ENCODE measurements at places on chromosomes 11 and 22.

DNA sequence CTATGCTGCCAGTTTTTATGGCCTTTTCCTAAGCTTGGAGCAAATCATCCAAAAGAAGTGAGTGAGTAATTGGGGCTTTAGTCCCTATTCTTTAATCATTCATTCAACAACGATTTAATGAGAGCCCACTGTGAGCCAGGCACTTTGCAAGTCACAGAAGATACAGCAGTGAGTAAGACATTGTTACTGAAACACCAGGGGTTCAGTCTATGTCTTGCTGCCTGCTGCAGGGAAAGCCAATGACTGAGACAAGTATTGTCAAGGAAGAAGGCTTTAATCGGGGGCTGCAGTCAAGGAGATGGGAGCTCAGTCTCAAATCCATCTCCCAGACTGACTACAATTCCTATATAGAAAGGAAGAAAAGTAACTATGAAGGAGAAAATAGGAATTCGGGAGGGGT lies 228.3 kb downstream of the FAM181B start:
- no peak for DNase-seq

- DNase-seq, result no peak
Measured at GRCh38 chr11:36308577-36308976, 12.5 kb downstream of the PRR5L start.

DNA sequence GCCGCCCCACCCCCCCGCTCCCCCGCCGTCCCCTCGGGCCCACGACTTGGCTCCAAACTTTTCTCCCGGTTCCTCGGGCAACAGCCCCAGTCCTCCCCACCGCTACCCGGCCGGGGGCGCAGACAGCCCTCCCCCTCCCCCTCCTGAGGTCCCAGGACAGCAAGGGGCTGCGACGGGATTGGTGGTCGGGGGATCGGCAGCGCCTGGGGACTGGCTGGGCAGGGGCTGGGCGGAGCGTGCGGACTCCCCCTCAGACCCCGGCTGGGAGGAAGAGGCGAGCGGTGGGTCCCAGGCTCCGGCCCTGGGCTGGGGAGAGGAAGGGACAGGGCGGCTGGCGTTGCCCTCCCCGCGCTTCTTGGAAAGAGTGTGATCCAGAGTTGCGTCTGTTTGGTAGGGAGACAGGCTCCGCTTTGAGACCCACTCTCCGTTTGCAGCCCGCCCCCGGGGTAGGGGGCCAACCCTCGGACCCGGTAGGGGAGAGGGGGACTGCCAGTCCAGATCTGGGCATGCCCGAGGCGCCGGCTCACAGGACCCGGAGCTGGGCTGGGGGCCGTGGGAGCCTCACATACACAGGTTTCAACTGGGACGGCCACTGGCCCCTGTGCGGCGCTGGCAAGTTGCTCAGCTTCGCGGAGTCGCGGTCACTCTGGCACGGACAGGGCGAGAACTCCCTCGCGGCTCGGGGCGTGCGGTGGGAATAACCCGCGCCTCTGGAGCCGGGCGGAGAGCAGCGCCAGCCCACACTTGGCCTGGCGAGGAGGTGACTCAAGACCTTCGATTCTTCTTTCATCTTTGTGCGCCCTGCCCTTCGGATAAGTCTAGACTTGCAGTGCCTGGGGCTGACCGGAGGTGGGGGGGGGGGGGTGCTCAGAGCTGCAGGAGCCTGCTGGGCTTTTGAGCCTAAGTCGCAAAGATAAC lies 999 bp downstream of the TSKU start:
- DNase-seq, result no peak

DNA sequence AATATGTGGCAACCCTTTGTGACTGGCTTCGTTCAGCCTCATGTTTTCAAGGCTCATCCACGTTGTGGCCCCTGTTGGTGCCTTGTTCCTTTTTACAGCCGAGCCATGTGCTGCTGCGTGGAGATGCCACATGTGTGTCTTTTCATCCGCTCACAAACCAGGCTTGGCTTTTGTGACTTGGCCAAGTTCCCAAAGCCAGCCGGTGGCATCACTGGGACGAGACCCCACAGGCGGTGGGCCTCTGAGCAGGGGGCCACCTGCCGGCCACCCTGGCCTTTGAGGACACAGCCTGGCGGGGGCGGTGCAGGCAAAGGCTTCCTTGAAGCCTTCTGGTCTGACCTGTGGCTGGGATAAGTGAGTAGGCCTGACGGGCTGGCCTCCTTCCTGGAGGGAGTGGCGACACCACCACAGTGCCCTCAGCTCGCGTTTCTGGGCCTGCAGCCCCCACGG lies 10.5 kb downstream of the GRK2 start:
- DNase-seq, result no peak

- DNase-seq, result no peak
Measured at GRCh38 chr11:63997104-63997700, 11.0 kb downstream of the OTUB1 start.

GRCh38 chr11:32348502-32348901 lies 86.8 kb downstream of the WT1 start:
- DNase-seq, result no peak

DNA sequence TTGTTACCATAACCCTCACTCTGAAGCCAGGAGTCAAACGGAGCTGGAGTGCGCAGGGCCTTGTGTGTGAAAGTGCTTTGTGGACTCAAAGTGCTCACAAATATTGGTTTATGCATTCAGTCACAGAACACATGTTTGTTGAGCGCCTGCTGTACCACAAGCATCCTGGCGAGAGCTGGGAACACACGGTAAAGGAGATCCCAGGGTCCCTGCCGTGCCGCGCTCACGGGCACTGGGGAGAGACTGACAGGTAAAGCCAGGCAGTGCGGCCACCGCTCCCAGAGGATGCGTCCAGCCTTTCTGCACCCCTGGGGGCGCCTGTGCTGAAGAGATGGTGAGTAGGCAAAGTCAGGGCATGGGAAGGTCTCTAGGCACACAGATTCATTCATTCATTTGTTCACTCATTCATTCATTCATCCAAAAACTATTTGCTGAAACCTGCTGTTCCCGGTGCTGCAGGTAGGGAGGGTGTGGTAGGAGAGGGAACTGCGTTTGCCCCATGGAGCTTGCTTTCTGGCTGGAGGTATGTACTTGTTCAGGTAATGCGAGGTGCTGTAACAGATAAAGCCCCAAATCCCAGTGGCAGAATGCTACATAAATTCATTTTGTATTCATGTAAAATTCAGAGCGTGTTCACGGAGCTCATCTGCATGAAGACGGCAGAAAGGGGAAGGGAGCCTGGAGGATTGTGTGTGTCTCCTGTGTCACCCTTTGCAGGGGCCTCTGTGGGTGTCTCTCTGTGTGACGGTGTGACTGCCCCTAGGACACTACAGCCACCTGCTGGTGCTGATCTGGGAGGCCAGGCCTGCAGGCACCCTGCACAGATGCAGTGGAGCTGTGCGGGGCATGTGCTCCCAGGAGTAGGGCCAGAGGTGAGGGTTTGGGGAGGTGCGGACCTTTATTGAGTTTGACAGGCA lies 167.0 kb upstream of the B3GAT1 start:
- no peak for DNase-seq

DNA sequence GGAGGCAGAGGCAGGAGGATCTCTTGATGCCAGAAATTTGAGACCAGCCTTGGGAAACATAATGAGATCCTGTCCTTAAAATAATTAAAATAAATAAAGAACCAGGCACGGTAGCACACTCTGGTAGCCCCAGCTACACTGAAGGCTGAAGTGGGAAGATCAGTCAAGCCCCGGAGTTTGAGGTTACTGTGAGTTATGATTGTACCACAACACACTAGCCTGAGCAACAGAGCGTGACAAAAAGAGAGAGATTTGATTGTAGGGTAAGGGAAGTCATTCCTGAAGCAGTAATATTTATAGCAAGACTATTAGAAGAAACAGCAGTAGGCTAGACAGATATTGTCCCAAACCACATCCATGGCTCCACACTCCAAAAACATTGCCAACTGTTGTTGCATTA lies 1408.4 kb upstream of the TENM4 start:
- no peak for DNase-seq

DNA sequence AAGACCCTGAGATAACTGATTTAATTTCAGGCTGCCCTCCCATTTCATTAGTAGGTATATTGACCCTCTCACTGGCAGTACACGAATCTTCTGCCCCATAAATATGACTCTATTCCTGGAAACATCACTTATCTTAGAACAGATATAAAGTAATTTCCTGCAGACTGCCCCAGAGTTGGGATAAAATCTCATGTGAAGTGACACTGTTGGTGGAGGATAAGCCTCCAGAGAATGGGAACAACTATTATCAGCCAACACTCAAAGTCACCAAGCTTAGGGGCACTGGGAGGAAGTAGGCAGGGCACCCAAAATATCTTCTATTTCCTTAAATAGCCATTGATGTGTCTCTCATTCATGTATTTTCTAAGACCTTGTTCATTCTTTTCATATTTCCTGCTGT lies 8.2 kb downstream of the OR51B5 start:
- DNase-seq, result no peak

DNA sequence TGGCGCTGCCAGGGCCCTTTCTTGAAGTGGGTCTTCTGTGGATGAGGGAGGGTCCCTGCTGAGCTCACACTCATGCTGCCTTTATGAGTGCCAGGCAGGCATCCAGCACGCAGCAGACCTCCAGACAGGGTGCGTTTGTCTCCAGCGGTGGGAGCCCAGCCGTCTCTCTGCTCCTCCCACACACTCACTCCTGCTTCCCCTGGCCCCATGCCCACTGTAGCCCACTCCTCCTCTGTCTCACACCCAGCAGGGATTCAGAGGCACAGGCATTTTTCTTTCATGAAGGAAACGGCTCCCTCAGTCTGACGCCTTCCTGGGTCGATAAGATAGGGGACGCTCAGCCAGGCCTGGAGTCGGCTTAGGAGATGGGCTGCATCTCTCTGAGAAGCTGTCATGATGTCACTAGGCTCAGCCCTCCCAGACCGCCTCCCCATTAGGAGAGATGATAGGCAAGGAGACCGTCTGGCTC lies 183.9 kb upstream of the NCAM1 start:
- no peak for DNase-seq
